ENCODE measurements at places on chromosomes 1 and 21.

- DNase-seq, result no peak
Observed at GRCh38 chr1:170803711-170804110, 131.6 kb upstream of the MROH9 start.

DNA sequence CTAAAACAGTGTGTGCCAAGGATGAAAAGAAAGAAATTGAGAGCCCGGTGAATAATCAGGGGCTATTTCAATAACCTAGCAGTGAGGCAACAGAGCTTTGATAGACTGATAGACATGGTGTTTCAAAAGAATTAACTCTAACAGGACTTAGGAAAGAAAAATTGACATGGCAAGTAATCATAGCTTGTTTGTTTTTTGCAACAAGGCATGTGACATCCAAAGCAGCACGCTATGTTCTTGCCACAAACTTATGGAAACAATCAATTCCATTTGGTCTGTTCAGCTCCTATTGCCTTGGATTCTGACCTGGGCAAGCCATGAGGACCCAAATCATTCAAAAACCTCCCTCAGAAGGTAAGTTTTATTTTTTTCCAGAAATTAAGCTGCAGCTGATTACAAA, 608.5 kb downstream of the SMYD3 start:
- no peak for DNase-seq

- DNase-seq, result no peak
Observed at GRCh38 chr1:190154744-190155143, 322.9 kb downstream of the BRINP3 start.

DNA sequence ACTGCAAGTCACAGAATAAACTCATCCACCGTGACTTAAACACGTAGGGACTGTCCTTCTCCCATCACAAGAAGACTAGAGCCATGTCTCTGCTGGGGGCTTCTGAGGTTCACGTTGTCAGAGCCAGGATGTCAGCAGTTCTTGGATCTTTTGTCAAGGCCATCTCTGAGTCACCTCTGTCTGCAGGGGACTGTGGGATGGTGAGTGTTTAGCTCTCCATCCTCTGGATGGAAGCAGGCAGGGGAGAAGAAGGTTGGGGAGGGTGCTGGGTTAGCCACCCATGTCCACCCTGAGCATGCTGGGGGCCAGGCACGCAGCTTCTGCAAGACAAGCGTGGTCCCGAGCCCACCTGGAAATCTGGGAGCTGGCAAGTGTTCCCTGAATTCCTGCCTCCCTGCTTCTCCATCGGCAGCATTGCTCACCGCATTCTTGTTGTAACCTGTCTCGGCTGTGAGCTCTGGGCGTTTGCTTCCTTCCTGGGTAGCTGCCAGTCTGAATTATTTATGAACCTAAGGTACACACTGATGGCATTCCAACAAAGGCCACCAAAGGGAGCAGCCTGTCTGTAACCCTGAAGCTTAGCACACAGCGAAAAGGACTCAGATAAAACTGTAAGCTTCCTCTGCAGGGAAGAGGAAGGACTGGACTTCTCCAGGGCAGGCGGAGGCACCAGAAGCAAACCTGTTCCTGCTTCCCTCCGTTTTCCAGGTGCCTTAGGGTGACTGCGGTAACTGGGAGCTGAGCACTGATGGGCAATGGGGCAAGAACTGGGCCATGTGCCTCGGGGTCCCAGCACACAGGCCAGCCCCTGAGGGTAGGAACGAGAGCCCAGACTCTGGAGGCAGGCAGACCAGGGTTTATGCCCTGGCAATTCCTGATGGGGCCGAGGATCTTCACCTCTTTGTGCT, 88.6 kb downstream of the RIPK4 start:
- no peak for DNase-seq

DNA sequence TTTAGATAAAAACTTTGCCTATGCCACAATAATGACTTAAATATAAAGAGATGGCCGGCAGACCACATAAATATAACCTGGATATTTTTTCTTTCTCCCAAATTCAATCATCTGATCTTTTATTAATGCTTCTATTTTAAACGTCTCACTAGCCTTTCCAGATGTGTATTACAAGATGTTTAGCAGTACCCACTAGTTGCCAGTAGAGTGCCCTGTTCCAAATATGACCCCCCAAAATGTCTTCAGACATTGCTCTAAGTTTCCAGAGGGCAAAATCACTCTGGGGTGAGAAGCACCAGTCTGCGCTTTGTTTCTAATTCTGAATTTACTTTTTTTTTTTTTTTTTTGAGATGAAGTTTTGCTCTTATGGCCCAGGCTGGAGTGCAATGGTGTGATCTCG, 268.1 kb downstream of the GRIK1 start:
- DNase-seq, result no peak

- no peak for DNase-seq
Observed at GRCh38 chr1:27689423-27690173, 17.6 kb upstream of the IFI6 start.

DNA sequence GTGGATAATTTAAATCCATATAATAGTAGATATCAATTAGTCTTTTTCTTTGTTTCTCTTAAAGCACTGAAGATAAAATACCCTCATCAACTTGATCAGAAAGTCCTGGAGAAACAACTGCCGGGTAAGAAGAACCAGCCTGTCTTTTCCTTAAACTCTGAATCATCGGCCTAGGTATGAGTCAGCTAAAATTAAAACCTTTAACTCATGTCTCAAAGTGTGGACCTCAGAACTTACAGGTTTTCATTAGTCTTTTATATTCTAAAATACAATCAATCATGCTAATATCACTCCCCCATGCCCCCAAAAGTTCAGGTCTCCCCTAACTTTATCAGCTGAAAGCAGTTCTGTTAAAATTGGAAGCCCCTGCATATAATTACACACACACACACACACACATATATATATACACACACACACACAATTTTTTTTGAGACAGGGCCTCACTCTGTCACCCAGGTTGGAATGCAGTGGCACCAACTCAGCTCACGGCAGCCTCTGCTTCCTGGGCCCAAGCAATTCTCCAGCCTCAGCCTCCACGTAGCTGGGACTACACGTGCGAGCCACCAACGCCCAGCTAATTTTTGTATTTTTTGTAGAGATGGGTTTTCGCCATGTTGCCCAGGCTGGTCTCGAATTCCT, 61.3 kb downstream of the B3GALNT2 start:
- DNase-seq, result no peak

DNA sequence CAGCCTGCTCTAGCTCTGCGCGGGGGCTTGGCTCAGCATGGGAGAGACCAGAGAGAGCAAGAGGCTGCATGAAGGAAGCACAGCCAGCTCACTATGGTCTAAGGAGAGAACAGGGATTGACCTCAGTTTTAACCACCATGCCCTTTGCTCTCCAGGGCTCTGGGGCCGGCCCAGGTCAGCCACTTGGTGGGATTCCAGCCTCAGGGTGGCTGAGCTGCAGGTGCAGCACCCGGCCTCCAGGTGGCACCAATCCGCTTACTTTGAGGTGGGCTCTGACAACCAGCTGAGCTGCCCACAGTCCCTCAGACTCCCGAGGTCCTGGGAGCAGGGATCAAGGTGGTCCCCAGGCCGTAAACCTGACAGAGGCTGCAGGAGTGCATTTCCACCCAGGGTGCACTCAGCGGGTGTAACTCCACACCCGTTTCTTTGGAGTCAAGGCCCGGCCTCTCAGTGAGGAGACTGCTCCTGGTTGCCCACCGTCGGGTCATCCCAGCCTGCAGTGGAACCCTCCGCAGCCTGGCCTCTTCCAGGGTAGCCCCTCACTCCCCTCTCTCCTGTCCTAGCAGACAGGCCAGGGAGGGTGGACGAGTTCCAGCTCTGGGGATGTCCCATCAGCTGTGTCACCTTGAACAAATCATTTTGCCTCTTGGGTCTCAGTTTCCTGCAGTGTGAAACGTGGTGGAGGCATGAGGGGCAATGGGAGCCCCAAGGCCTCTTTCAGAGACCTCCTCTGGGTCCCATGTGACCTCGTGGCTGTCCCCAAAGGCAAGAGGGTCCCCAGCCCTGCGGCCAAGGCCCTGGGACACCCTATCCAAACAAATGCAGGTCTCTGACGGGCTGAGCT, 607 bp upstream of the LGR6 start:
- DNase-seq, result no peak

DNA sequence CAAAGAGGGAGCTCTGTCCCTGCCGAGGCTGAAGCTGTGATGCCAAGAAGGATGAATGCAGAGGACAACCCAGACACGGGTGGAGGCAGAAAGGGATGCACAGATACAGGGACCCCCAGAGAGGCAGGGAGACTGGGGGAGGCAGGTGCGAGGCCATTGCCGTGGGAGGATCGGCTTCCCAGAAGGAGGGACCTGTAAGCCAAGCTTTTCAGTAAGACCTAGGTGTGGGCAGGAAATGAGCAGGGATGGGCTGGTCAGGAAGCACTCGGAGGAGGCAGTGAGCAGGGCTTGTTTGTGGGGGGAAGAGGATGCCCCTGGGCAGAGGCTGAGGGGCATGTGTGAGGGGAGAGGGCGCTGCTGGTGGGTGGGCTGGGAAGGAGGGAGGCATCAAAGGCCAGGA, 67.7 kb upstream of the WNT4 start:
- no peak for DNase-seq

GRCh38 chr1:248792342-248792741, 33.4 kb downstream of the SH3BP5L start:
- DNase-seq, result no peak

DNA sequence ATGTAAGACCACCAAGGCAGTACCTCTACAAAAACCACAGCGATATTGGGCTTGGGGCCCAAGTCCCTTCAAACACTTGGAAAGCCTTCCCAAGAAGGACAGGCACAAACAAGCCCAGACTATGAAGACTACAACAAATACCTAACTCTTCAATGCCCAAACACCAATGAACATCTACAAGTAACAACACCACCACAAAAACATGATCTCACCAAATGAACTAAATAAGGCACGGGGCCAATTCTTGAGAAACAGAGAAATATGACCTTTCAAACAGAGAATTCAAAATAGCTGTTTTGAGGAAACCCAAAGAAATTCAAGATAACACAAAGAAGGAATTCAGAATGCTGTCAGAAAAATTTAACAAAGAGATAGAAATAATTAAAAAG, 86.8 kb downstream of the COL24A1 start:
- DNase-seq, result no peak
